ENCODE measurements at places on chromosomes 13 and 19.
A peak's percentile ranks its signal among the peaks of the same experiment; 100 is the strongest.

- H3K27ac ChIP-seq = no peak overlapping the region
- H3K27me3 ChIP-seq = peaks cover 25% of the 10 kb centered on the region
- no peaks in the 10 kb centered on the region for H3K36me3 ChIP-seq
- H3K4me3 ChIP-seq = no peak overlapping the region
- peak; percentile 92 for DNase-seq
Observed at GRCh38 chr19:33778089-33778791, 18.4 kb upstream of the KCTD15 start.

DNA sequence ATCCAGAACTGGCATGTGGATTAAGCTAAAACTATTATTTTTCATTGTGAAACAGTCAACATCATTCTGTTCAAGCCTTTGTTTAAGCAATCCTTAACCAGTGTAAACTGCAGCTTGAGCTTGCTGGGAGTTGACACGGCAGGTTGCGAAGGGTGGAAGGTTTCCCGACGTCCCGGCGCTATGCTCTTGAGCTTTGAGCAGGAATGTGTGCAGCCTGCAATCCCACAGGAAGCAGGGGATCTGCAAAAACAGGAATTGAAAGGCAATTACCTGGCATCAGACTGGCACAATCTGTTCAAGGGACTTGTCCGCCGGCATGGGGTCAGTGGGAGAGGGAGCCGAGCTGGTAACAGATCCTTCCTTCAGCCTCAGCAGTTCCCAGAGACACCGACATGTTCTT lies 586.7 kb upstream of the SGCG start:
- H3K27ac ChIP-seq = no peak overlapping the region
- H3K36me3 ChIP-seq = no peaks in the 10 kb centered on the region
- no peak for DNase-seq

- H3K36me3 ChIP-seq = no peaks in the 10 kb centered on the region
- peaks cover 17% of the 10 kb centered on the region for H3K27me3 ChIP-seq
- no peak overlapping the region for H3K27ac ChIP-seq
Observed at GRCh38 chr13:98328511-98328910, 151.4 kb upstream of the RNF113B start.

GRCh38 chr19:13825489-13826441 lies 30.5 kb downstream of the ZSWIM4 start:
- peak; percentile 48 for DNase-seq
- peaks cover 3% of the 10 kb centered on the region for H3K4me1 ChIP-seq
- peaks cover 11% of the 10 kb centered on the region for H3K36me3 ChIP-seq
- H3K4me3 ChIP-seq = no peak overlapping the region
- H3K27ac ChIP-seq = no peak overlapping the region
- no peaks in the 10 kb centered on the region for H3K27me3 ChIP-seq

GRCh38 chr19:35332817-35333216 lies 3.8 kb downstream of the CD22 start:
- H3K27me3 ChIP-seq = peaks cover 3% of the 10 kb centered on the region
- peaks cover 28% of the 10 kb centered on the region for H3K4me1 ChIP-seq
- peak overlapping the region; percentile 12 for H3K4me3 ChIP-seq
- H3K36me3 ChIP-seq = no peaks in the 10 kb centered on the region
- peak; percentile 75 for DNase-seq

- DNase-seq = no peak
- H3K4me3 ChIP-seq = no peak overlapping the region
- no peaks in the 10 kb centered on the region for H3K36me3 ChIP-seq
- no peak overlapping the region for H3K27ac ChIP-seq
- H3K4me1 ChIP-seq = no peaks in the 10 kb centered on the region
- peaks cover 2% of the 10 kb centered on the region for H3K27me3 ChIP-seq
Observed at GRCh38 chr13:109483284-109483683, 303.1 kb downstream of the IRS2 start.

DNA sequence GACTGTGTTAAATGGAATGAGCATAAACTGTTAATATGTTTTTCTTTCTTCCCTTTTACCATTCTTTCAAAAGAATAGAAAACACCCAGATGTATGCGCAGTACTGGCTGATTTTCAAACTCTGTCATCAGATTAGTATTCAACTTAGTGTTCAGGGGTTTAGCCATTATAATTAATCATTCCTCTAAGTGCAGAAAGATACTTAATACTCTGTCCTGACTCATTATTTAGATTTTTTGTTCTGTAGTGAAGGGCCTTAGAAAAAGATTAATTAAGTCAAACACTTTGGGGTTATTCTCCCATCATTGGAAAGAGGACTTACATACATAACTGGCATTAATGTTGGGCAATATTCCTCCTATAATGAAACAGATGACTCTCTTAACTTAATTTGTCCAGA lies 1316.7 kb upstream of the SLC10A2 start:
- no peak overlapping the region for H3K27ac ChIP-seq
- no peaks in the 10 kb centered on the region for H3K36me3 ChIP-seq
- no peak overlapping the region for H3K4me3 ChIP-seq
- DNase-seq = no peak

DNA sequence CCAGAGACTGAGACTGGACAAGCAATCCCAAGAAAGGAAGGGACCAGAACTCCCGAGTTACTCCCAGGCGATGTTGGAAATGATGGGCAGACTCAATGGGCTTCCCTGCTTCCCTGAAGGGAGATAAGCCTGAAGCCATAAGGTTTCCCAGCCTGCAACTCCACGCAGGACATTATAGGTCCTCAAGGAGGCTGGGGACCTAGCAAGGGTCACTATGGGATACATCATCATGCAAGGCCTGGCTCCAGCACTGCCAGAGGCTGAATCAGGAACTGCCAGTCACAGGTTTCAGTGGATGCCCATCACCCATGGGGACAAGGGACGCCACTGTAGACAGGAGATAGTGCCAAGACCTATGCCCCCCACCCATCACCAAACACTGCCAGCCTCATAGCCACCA lies 338.7 kb downstream of the IRS2 start:
- no peaks in the 10 kb centered on the region for H3K4me1 ChIP-seq
- H3K36me3 ChIP-seq = no peaks in the 10 kb centered on the region
- H3K27me3 ChIP-seq = peaks cover 8% of the 10 kb centered on the region
- no peak overlapping the region for H3K4me3 ChIP-seq

GRCh38 chr13:97986835-97987234 lies 33.4 kb downstream of the IPO5 start:
- peaks cover 4% of the 10 kb centered on the region for H3K4me1 ChIP-seq
- no peak for DNase-seq
- no peaks in the 10 kb centered on the region for H3K27me3 ChIP-seq

DNA sequence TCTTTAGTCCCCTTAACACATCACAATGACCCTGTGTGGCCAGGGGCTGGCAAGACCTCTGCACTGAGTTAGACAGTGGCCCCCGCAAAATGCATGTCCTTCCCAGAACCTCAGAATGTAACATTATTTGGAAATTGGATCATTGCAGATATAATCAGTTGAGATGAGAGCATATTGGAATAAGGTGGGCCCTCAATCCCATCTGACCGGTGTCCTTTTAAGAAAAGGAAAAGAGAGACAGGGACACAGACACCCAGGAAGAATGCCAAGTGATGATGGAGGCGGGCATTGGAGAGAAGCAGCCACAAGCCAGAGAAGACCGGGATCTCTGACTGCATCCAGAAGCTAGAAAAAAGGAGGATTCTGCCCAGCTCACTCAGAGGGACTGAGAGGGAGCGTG lies 1.8 kb downstream of the FAM187B start:
- H3K4me3 ChIP-seq = no peak overlapping the region
- DNase-seq = no peak
- H3K36me3 ChIP-seq = no peaks in the 10 kb centered on the region
- no peaks in the 10 kb centered on the region for H3K27me3 ChIP-seq

DNA sequence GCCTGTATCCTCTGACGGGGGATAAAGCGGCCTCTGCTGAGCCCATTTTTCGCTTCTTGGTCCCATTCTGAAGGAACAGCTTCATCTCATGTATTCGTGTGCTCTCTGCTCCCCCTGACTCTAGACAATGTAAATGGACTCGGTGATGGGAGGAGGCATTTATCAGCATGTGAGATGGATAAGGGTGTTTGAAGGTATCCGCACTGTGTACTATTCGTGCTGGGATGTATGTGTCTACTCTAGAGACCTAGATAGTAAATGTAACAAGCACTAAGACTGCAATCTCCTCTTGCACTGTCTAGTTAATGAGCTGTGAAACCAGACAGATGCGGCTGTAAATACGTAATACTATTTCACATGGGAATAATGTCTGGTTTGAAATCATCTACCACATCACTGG lies 134.6 kb upstream of the ARGLU1 start:
- no peaks in the 10 kb centered on the region for H3K4me1 ChIP-seq
- H3K27ac ChIP-seq = no peak overlapping the region
- H3K27me3 ChIP-seq = peaks cover 4% of the 10 kb centered on the region
- no peak overlapping the region for H3K4me3 ChIP-seq
- no peaks in the 10 kb centered on the region for H3K36me3 ChIP-seq

- H3K4me3 ChIP-seq = no peak overlapping the region
- no peaks in the 10 kb centered on the region for H3K36me3 ChIP-seq
- no peak for DNase-seq
- H3K27ac ChIP-seq = no peak overlapping the region
- H3K4me1 ChIP-seq = no peaks in the 10 kb centered on the region
- no peaks in the 10 kb centered on the region for H3K27me3 ChIP-seq
Observed at GRCh38 chr13:34031610-34032009, 213.7 kb downstream of the RFC3 start.

- DNase-seq = peak; percentile 37
- no peaks in the 10 kb centered on the region for H3K27me3 ChIP-seq
- no peak overlapping the region for H3K4me3 ChIP-seq
- peaks cover 3% of the 10 kb centered on the region for H3K4me1 ChIP-seq
Observed at GRCh38 chr13:38824342-38824741, 137.5 kb downstream of the FREM2 start.

DNA sequence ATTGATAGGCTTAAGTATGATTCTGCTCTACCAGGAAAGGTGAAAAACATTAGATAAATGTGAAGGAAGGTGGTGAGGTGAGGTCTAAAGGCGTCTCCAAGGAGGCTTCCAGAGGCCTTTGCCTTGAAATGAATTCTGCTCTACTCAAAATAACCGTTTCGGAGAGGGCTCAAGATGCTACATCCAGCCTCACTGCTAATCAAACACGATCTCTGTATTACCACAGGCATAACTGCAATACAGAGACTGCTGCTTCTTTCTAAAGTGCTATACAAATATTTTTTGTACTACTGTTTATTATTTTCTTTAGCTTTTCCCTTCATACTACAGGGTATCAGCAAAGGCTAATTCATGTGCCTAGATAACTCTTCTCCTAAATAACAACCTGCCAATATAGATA lies 16.8 kb downstream of the MBNL2 start:
- H3K4me3 ChIP-seq = no peak overlapping the region
- H3K27ac ChIP-seq = peak overlapping the region; percentile 48
- no peak for DNase-seq
- peaks cover 4% of the 10 kb centered on the region for H3K36me3 ChIP-seq
- H3K27me3 ChIP-seq = no peaks in the 10 kb centered on the region
- peaks cover 44% of the 10 kb centered on the region for H3K4me1 ChIP-seq

DNA sequence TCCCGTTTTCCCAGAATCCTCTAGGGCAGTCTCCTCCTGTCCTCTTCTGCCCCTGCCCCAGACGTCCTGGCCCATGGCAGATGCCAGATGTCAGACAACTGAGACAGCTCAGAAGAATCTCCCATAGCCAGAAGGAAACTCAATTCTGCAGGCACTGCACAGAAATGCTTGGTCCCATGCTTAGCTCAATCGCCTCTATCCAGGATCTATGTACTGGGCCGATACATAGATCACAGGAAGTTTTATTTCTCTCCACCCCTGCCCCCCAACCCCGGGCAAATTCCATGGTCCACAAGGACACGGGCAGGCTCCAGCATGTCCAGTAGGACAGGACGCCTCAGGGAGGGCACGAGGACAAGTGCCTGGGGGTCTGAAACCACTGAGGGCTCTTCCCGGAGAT lies 4.8 kb downstream of the MBD3 start:
- peaks cover 43% of the 10 kb centered on the region for H3K36me3 ChIP-seq
- no peak overlapping the region for H3K4me3 ChIP-seq
- peaks cover 18% of the 10 kb centered on the region for H3K4me1 ChIP-seq
- H3K27ac ChIP-seq = peak overlapping the region; percentile 19
- DNase-seq = no peak

DNA sequence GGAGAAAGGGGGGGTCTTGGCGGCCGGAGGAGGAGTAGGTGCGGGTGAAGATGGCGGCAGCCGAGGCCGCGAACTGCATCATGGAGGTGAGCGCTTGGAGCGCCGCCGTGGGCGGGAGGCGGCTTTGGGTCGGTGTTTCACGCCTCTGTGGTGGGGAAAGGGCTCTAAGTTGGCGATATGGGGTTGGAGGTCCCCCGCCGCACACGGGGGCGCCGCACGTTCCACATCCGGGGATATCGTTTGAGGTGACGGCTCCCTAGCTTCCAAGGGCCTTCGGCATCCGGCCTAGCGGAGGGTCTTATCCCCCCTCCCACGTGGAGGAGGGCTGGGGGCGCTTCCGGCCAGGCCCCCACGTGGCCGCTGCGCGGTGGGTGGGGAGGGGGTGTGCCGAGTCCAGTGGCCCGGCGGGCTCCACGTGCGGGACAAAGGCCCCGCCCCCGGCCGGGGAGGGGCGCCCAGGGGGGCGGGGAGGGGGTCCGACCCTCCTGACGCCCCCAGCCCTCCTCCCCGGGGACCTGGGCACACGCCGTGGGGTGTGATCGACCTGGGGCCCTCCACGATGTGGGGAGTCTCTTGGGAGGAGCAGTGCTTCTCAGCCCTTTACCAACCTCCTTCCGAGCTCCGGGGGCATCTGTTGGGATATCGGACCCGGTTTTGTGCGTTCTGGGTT lies at the start of gene PRMT1:
PRMT1 (plus strand) TSS at position 41 of the 670 bp plus-strand sequence; CDS start at position 51, 10 bp downstream.
- peak within 1 kb of the TSS; percentile 94 for H3K4me3 ChIP-seq
- peaks cover 28% of the 10 kb centered on the region for H3K36me3 ChIP-seq
- DNase-seq = peak; percentile 67
- H3K27ac ChIP-seq = peak within 1 kb of the TSS; percentile 99
- H3K27me3 ChIP-seq = no peaks in the 10 kb centered on the region

DNA sequence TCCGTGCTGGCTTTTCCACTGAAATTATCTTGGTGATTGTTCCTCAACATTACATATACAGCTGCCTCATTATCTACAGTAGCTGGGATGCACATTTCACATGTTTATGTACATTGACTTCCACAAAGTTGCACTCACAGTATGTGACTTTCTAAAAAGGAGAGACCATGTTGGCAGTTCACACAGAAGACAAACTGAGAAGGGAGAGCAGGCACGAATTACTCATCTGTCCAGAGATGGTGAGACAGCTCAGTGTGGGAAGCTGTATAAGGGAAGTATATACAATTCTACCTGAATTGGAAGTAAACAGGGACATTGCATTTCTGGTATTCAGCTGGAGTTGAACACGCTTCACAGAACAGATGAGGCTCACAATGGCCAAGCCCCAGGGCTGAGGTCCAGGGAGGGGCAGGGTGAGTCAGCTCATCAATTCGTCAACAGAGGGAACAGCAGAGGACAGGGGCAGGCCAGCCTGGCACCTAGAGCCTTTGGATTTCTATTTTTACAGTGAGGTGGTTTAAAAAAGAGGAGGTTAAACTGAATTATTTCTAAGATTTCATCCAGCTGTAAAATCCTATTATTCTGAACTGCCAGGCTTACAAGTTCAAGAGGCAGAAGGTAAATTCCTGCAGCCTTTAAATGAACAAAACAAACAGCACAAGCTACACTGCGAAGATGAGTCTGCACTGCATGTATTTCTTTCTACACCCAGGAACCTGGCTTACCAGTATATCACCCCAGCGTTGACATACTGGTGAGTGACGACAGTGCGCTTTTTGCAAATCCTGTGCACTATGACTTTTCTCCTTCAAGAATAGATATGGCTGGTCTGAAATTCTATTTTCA lies 9.8 kb downstream of the PARP4 start:
- no peak overlapping the region for H3K4me3 ChIP-seq
- DNase-seq = no peak
- peaks cover 17% of the 10 kb centered on the region for H3K4me1 ChIP-seq
- no peak overlapping the region for H3K27ac ChIP-seq
- peaks cover 15% of the 10 kb centered on the region for H3K36me3 ChIP-seq

- no peaks in the 10 kb centered on the region for H3K4me1 ChIP-seq
- H3K27ac ChIP-seq = no peak overlapping the region
- no peak overlapping the region for H3K4me3 ChIP-seq
- H3K27me3 ChIP-seq = peaks cover 6% of the 10 kb centered on the region
- no peak for DNase-seq
Observed at GRCh38 chr13:77902319-77902963, 16.2 kb downstream of the EDNRB start.
